ENCODE measurements at places on chromosomes 2 and 18.

- no peak for DNase-seq
Measured at GRCh38 chr2:43349904-43350303, 123.5 kb upstream of the ZFP36L2 start.

- no peak for DNase-seq
Measured at GRCh38 chr2:63569740-63570139, 18.5 kb downstream of the WDPCP start.

GRCh38 chr2:182142062-182142461 is 156.4 kb downstream of the PPP1R1C start:
- peak; percentile 9 for DNase-seq

- no peak for DNase-seq
Measured at GRCh38 chr2:38202713-38203445, 126.9 kb upstream of the CYP1B1 start.

GRCh38 chr2:174669336-174669735 is 71.7 kb upstream of the WIPF1 start:
- no peak for DNase-seq

DNA sequence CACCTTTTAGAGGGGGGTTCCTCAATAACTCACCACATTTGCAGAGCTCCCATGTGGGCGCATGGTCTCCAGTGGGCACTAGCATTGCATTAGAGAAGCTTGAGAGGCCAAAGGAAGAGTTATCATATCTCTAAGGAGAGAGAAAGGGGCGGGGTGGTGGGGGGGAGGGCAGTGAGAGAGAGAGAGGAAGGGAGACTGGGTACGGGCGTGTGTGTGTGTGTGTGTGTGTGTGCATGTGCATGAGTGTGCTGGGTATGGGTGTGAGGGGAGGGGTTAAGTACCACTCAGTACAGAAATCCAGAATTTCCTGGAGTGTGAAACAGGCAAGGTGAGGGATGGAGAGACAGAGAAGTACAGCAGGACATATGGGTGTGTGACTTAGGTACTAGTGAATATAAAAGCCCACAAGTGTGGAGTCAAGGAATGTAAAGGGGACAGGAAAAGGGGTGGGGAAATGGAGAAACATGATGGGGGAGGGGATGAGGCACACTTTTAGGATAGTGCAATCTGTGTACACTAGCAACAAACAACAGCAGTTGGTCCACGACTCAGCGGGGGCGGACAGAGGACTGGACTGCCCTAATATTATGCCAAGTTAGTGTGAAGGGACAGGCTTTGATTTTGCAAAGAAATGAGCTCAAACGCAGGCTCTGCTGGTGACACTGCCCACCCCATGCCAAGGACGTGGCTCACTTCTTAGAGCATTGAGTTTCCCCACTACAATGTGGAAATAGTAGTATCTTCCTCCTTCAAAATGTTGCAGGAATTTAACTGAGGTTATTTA is 91.3 kb downstream of the SPRED2 start:
- DNase-seq, result no peak

DNA sequence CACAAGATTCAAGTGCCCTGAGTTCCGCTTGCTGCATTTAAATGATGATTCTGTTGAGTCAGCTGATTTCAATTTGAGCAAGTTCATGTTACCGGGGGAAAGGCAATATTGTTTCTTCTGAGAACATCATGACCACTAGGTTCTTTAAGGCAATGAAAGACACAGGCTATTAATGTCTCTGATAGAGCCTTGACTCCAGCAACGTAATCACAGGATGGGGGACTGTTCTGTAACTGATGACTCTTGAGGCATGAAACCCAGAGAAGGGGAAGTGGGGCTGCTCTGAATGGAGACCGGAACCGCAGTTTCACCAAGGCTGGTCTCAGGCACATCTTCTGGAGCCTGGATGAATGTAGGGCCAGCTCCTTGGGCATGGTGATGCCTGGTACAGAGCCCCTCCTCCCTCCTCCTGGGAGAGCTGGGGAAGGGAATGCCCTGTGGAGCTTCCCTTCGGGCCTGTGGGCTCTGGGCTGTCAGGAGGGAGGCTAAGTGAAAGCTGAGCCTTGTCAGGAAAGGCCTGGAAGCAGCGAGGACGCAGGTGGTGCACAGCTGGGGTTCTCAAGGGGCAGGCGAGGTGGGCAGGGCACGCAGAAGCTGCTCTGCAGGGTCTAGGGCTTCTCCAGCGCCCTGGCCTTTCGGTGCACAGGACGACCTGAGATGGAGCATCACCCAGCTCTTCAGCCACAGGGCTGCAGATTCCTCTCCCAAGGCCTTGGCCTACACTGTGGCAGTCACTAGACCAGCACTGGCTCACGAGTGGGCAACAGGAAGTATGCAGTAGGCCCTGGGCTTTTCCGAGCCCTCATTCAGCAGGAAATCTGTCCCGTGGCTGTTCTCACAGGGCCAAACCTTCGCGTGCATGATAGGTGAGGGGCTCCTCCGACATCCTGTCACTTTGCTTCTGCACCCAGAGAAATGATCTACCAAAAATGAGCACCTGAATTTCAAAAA is 36.6 kb upstream of the PRLH start:
- no peak for DNase-seq

- DNase-seq, result peak; percentile 74
Measured at GRCh38 chr2:217248312-217248935, 388.6 kb upstream of the TNP1 start.

GRCh38 chr2:105865222-105865913 is 120.7 kb downstream of the NCK2 start:
- no peak for DNase-seq

- DNase-seq, result no peak
Measured at GRCh38 chr2:138058427-138058826, 94.2 kb downstream of the HNMT start.

DNA sequence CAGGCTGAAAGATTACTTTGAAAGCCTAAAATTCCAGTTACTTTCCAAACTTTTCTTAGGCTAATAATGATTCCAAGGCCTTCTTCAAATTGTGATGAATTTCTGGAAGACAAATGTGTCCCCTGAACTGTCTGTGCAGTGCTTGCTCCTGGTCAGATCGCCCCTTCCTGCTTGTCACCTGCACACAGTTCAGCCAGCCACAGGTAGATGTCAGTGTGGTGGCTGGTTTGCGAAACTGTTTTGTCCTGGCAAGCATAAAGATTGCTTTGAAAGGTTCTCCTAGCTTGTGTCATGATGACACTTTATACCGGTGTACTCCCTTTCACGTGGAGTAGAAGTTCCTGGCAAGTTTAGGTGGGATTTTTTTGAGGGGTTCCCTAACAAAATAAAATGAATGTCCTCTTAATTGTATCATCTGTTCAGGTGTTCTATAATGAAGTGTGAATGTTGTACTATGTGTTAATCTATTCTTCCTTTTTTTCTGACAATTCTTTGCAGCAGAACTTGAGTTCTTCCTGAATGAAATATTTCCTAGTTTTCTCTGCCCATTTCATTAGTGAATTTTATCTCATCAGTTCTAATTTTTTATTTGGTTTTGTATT is 298.8 kb downstream of the ZNF407 start:
- DNase-seq, result peak; percentile 20

DNA sequence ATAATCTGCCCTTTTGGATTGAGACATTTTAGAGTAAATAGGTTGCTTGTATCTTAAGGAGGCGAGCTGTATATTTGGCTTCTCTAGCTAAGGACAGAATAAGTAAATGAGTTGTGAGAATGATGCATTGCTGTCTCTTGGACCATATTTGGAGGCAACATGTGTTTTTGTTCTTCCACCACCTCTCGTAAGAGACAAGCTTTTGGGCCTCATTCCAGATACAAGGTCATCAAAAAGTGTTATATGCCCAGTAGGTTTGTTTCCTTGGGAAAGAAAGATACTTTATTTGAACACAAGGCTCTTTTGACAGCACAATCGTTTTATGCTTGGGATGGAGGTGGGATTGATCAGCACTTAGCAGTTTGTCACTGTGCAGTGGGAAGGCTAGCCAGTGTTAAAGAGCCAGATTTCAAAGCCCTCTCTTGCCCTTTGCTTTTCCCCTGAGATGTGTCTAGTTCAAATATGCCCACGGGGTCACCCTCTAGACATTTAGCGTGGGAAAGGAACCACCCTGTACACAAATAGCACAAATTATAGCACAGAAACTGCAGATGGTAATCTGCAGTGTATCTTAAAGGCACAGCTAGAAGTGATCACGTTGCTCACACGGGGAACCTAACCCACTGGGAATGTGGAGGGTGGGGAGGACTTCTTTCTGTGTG is 131.3 kb downstream of the MAP4K4 start:
- DNase-seq, result no peak

- no peak for DNase-seq
Measured at GRCh38 chr2:202442882-202443281, 66.8 kb downstream of the BMPR2 start.

DNA sequence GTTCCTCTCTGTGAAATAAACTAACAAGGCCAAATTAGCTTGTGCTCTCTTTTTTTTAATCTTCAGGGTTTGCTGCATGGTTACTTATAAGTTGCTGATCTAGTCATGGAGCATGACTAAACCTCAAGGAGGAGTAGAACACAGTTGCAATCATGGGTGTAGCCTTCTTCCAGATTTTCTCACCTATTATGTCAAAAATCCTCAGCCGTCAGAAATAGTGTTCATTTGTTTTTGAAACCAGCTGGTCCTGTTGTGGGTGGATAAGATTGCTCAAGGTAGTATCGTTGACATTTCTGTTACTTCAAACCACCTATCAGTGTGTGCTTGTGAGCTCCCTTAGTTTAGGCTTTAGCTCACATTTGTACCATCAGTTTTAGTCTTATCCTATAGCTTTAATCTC is 11.2 kb downstream of the RELCH start:
- no peak for DNase-seq

GRCh38 chr2:216119986-216120385 is 10.8 kb downstream of the XRCC5 start:
- DNase-seq, result no peak

GRCh38 chr2:3736112-3736511 is 32.7 kb downstream of the DCDC2C start:
- DNase-seq, result no peak

Data from SK-N-SH (cell line).